ENCODE measurements at places on chromosomes 16 and 17.
A peak's percentile ranks its signal among the peaks of the same experiment; 100 is the strongest.

- DNase-seq: no peak
Measured at GRCh38 chr17:58335061-58335731, 6.6 kb upstream of the TSPOAP1 start.

DNA sequence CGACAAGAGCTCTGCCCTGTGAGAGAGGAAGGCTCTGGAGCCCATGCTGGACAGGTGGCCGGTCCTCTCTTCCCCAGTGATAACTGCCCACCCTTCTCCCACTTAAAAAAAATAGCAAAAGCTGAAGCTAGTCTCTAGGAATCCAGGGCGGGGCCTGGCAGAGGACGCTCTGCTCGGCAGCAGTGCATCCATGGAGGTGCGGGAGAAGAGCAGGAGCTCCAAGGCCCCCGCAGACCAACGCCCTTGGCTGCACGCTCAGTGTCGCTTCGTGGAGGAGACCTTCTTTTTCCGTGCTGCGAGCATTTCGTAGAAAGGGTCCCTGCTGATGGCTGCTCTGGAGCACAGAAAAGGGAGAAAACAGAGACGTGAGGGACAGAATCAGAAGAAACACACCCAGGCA, 98.6 kb upstream of the DNAH17 start:
- no peak for DNase-seq

DNA sequence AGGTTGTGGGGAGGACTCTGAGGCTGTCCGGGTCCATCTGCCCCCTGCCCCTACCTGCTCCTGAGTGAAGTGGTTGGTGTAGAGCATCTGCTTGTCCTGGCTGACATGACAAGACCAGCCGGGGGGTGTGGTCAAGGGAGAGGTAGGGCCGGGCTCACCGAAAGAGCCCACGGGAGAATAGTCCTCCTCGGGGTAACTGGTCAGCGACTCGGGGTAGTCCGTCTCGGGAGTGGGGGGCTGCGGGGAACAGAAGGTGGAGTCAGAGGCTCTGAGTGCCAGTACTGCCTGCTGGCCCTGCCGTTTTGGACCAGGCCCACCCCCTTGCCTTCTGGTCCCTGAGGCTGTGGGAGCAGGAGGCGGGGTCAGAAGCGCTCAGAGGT, 27.8 kb downstream of the ARHGAP27 start:
- no peak for DNase-seq

GRCh38 chr17:75093548-75094158, 5.9 kb downstream of the SLC16A5 start:
- no peak for DNase-seq

DNA sequence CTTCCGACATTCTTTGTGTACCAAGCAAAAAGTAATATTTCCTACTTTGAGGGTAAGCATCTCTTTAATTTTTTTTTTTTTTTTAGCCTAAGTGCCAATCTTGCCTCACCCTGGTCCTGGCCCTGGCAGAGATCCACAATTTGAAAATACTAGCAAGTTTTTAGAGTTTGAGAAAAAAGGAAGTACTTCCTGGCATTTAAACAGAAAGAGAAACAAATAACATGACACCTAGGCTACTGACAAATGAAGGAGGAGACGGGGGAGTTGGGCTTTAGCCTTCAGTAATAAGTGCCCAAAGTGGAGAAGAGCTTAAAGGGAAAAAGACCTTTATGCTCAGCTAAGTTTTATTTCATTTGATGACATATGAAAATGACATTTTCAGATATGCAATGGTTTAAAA, 92.8 kb downstream of the HS3ST3A1 start:
- no peak for DNase-seq

DNA sequence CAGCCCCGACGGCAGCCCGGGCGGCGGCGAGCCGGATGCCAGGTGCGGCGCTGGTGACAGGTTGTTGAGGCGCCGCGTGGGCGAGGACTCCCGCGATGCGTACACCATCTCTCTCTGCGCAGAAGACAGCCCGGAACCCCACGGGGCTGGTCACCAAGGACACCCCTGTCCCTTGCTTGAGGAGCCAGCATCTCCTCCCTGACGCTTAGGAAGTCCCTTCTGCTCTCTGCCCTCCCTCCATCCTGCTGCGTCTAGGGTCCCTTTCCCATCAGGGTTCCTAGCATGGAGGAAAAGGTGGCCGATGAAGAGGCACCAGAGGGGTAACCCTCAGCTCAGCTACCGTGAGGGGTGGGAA, 43.6 kb downstream of the SRCIN1 start:
- no peak for DNase-seq

DNA sequence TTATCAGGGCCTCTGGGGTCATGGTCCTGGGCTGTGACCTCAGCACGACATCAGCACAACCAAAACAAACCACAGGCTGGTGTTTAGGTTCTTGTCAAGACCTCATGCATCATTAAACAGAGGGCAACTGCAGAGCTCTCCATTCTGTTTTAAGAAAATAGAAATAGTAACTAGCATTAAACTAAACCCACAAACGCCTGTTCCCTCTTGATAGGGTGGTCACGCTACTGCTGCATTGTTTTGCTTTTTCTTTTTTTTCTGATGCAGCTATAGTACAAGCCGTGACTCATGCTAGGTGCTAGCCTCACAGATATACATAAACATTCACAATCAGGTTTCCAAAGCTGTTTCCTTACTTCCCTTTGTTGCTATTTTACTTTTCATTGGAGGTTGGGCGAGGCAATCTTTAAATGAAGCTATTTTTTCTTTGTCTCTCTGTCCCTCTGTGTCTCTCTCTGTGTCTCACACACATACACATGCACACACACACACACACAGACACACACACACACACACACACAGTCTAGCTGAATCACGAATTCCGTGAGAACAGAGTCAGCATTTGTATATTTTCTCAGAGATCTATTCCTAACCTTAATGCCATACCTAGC, 310.3 kb downstream of the CDH13 start:
- DNase-seq: peak; percentile 87

- DNase-seq: no peak
Measured at GRCh38 chr17:80807014-80807413, 184.6 kb upstream of the CHMP6 start.

- no peak for DNase-seq
Measured at GRCh38 chr17:49977463-49978389, 8.7 kb downstream of the DLX4 start.

GRCh38 chr16:64017796-64018195, 1104.1 kb downstream of the CDH11 start:
- DNase-seq: no peak

DNA sequence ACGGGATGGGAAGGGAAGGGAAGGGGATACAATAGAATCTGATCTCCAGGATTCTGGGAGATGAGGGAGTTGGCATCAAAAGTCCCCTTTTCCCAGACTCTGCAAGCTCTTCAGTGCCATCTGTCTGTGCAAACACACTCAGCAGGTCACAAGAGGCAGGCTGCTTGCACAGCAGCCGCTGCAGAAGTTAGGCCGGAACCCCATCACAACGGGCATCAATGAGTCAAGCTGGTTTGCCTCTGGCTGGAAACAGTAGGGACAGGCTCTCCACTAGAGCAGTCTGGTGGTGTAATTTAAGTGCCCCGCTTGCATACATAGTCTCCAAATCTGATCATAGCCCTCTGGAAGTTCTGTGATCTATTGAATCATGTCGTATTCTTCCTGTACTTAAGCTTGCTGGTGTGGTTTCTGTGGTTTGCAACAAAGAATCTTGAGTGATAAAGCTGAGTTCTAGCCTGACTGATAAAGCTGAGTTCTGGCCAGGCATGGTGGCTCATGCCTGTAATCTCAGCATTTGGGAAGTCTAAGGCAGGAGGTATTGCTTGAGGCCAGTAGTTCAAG, 33.7 kb upstream of the KDM8 start:
- DNase-seq: peak; percentile 19

Data from kidney capillary endothelial cell (primary cell).